Stimulated activated CD8-positive, alpha-beta memory T cell treated with anti-CD3 and anti-CD28 coated beads, Interleukin-12 subunit alpha, Interleukin-12 subunit beta, amount 100 ng/mL, for 1 hour (primary cell): ENCODE measurements at places on chromosomes 3 and 15.

GRCh38 chr3:3628676-3629328, 170.4 kb upstream of the LRRN1 start:
- DNase-seq, result no peak

DNA sequence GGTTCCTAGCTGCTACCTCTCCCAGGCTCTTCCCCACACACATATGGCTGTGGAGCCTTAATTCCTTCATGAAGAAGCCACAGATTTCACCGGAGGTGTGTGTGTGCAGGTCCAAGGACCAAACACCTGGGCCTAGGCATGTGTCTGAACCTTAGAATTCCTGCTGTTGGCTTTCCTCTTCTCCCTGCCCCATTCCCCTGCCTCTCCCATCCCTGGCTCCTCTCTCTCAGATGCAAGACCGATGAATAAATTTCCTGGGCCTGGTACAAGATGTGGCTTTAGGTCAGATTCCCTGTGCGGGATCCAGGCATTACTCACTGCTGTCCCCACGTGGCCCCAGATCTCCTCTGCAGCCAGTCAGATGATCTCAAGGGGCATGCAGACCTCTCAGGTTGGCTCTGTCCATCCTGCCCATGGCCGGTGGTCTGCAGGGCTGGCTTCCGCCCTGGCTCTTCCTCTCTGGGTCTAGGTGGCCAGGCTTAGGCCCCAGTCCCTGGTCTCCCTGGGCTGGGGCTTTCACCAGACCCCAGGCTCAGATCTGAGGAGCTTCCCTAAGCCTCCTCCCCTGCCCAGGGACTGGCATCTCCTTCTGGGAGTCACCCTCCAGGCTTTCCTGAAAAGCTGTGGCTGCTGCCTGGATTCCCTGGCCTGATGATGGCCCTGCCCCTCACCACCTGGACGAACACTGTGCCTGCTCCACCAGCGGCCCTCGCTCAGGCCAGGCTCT, 20.5 kb downstream of the CCR9 start:
- no peak for DNase-seq

- DNase-seq, result no peak
Measured at GRCh38 chr3:86418861-86419260, 572.1 kb downstream of the VGLL3 start.

- no peak for DNase-seq
Measured at GRCh38 chr3:27105904-27106303, 263.3 kb downstream of the NEK10 start.

- no peak for DNase-seq
Measured at GRCh38 chr3:115877615-115877899, 254.2 kb downstream of the GAP43 start.

DNA sequence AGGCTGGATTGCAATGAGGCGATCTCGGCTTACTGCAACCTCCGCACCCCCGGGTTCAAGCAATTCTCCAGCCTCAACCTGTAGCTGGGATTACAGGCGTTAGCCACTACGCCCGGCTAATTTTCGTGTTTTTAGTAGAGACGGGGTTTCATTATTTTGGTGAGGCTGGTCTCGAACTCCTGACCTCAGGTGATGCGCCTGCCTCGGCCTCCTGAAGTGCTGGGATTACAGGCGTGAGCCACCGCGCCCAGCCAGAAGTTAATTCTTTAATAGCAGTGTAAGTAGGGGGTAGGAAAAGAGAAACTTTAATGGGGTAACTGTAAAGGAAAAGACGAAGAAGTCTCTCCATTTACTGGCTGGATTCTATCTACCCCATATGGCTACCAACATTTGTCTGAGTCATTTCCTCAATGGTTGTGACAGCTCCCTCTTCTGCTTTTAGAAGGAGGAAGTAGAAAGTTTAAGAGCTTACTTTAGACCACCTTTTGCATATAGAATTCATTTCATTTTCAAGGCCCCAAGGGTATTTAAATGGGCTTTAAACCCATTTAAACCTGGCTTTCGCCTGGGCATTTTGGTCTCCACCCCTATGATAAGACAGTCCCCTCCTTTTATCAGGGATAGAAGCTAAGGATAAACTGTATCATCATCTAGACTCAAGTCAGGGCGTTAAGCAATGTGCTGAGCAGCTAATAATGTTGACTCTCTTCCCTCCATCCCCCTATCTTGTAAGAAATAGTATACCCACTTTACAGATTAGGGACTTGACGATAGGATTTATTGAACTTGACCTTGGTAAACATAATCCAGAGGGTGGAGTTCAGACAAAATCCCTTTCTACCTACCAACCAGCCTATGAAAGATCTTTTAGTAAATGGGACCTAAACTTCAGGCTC, 1.1 kb upstream of the CDV3 start:
- DNase-seq, result no peak

- no peak for DNase-seq
Measured at GRCh38 chr15:63995789-63996188, 50.5 kb downstream of the DAPK2 start.

DNA sequence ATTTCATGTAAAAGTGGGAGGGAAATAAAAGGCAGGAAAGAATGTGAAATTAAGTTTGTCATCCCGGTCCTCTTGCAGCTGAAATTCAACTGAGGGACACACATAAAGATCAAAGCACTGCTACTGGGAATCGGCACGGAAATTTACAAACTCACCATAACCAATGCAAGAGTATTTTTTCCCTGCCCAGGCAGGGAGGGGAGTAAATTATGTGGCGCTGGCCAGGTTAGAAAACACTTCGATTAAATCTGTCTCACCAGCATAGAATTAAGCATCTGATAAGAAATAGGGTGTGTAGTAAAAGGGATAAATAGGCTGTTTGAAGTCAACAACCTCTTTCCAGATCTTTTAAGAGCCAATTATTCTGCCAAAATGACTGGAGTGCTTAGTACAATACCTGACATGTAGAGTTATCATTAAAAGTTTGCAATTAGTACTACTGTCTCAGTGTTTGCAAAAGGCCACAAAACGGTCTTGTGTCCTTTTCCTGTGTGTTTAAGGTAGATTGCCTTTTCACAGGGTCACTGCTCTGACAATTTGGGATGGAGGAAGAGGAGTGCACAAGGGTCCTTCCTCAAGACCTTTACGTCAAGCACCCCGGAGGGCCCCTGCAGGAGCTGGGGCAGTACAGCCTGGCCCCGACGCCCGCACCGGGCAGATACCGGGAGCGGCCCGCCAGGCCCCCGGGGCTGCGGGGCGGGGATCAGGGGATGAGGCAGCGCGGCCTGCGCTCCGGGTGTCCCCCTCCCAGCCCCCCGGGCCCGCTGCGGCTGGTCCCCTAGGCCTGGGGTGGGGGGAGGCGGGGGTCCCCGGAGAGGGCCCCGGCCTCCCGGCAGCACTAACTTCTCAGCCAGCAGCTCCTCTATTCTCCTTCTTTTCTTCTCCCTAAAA, 651 bp downstream of the UBA3 start:
- no peak for DNase-seq
